ENCODE measurements at places on chromosomes 13 and 19.

GRCh38 chr19:28264556-28264955 is 948.4 kb downstream of the UQCRFS1 start:
- DNase-seq: no peak

DNA sequence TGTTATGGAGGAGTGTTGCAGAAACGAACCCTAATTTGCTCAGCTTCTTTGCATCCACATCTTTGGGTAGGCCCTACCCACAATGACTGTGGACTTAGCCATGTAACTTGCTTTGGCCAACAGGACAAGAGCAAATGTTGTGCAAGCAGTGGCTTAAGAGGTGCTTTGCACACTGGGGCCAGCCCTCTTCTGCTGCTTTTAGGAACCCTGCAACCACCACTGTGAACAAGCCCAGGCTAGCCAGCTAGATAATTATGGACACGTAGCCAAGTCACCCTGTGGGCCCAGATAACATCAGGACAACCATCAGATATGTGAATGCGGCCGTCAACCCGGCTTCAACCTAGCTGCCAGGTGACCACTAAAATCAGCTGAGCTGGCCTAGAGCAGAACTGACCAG is 17.1 kb downstream of the C19orf47 start:
- DNase-seq: no peak

- DNase-seq: no peak
Measured at GRCh38 chr13:51318876-51319275, 20.6 kb upstream of the SERPINE3 start.

DNA sequence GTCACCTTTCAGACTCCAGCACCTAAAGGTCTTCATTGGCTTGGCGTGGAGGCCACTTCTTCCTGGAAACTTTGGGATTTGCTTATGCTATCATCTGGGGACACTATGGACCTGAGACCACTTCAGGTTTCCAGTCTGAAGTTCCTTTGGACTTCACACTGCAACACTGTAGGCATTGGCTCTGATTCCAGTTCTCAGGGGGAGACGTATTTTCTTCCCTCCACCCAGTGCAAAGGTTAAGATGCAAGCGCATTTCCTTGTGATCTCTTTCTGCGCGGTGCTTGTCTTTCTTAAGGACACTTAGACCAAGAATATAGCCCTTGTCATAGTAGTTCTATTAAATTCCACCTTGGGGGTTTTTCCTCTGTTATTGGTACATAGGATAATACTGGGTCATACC is 299.8 kb downstream of the TSHZ3 start:
- no peak for DNase-seq

DNA sequence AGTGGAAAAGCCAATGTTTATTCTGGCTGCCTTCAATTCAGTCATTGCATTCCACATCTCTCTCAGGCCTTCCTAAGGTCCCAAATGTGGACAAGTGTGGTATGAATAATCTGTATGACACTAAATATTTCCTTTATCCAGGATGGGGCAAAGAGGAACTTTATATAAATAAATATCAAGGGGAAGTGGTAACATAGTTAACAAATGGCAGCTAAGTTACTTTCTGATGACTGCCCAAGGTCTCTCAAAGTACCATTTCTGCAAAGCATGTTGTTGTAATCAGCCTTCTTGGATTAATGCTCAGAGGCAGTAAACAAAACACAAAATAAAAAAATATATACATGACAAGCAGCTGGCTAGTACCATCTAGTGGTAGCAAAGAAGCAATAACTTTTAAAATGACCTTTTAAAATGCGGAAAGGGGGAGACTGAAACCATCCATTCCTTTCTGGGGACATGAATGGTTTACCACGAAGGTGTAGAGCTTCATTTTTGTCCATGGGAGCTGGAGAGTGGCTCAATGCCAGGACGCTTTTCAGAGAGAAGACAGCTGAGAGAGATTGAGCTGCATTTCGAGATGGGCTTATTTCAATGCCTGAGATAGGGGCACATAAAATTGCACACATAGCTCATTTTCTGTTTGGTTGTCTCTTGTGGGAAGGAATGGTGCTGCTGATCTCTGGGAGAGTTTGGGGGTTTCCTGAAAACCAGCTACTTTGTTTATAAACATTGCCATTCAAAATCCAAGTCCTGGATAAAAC is 259.2 kb downstream of the RFC3 start:
- no peak for DNase-seq

DNA sequence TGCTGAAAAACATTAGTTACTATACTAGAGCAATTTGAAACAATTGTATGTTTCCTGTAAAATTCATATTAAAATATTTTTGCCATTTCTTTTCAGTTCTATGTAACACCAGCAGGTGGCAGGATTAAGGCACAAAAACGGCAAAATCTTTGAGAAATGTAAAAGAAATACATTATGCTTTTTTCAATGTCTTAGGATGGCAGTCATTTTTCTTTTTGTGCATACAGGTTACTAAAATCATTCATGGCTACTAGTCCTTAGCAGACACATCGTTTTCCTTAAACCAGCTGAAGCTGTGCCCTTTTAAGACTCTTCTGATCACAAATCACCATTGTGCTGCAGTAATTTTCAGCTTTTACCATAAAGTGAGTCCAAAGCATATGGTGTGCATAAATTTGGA is 800.7 kb upstream of the SLITRK5 start:
- DNase-seq: no peak

DNA sequence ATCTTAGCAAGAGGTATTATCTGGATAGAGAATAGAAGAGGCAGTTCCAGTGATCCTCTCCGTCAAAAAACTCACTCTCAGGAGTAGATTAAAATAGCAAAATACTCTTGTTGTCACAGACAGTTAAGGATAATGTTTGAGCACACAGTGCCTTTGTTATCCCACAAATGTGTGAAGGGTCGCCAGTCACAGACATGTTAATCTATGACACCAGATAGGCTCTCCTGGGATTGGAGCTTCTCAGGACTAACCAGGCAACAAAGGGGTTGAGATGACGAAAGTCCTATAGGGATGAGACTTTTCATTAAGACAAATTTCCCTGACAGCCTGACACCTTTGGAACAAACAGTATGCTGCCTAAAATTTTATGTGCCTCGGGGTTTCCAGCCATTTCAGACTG is 1947.1 kb downstream of the OLFM4 start:
- DNase-seq: no peak

DNA sequence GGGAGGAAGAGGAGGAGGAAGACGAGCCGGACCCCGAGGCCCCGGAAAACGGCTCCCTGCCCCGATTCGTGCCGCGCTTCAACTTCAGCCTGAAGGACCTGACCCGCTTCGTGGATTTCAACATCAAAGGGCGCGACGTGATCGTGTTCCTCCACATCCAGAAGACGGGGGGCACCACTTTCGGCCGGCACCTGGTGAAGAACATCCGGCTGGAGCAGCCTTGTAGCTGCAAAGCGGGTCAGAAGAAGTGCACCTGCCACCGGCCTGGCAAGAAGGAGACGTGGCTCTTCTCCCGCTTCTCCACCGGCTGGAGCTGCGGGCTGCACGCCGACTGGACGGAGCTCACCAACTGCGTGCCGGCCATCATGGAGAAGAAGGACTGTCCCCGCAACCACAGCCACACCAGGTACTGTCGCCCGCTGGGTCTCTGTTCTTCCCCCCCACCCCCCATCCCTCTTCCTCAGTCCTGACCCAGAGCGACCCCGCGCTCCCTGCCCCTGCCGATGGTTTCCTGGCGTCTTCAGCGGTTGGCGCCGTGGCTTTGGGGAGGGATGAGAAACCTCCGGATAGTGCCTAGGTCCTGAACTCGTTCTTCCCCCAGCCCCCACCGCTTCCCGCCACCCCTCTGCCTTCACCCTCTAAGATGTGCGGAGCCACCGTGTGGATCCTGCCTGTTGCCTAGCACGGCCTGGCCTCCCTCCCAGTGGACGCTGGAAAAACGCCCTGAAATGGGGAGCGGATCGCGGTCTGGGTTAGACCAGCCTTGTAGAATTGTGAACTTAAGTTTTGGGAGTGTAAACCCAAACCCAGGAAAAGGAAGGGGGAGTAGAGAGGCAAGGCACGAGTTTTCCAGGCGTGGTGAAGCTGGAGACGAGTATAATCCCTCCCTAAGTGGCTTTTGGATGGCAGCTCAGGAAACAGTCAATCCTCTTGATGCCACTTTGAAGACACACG is 1.5 kb downstream of the HS6ST3 start:
- no peak for DNase-seq

DNA sequence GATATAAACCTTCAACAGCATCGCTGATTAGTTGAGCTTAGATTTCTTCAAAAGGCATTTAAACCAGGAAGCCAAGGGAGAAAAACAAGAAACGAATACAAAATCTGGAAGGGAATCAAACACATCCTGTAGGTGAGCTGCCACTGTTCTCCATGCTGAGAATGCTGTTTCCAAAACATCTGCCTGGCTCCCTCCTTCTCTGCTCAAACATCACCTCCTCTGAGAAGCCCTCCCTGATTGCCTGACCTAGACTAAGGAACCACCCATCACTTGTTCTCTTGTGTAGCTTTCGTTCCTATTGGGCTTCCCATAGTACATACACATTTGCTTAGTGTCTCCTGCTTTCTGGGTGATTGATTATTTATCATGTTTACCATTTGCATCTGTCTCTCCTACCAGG is 152.7 kb downstream of the CACNA1A start:
- no peak for DNase-seq

DNA sequence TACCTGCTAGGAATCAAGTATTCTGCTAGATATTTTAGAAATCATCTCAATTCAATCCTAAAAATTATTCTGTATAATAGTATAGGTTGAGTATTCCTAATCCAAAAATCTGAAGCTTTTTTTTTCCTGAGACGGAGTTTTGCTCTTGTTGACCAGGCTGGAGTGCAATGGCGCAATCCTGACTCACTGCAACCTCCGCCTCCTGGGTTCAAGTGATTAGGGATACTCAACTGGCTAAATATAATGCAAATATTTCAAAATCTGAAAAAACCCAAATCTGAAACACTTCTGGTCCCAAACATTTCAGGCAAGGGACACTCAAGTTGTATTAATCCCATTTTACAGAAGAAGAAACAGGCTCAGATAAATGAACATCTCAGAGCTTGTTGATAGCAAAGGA is 17.2 kb upstream of the USPL1 start:
- DNase-seq: no peak

GRCh38 chr13:31595563-31595962 is 143.8 kb upstream of the RXFP2 start:
- no peak for DNase-seq

GRCh38 chr19:54172471-54173358 is at the start of gene TMC4:
Gene TMC4, minus strand, starts transcription at chr19:54173160. Its CDS starts 43 bp downstream, at chr19:54173117.
- no peak for DNase-seq

GRCh38 chr13:33352526-33352925 is 67.0 kb upstream of the STARD13 start:
- DNase-seq: no peak

- peak; percentile 31 for DNase-seq
Measured at GRCh38 chr13:52128714-52129700, at the start of gene NEK5. Gene NEK5, minus strand, starts transcription at chr13:52129073. Its CDS starts 1,591 bp downstream, at chr13:52127482.

- no peak for DNase-seq
Measured at GRCh38 chr19:38304352-38304865, 358 bp downstream of the C19orf33 start.

GRCh38 chr19:10005632-10006334 is 4.5 kb downstream of the COL5A3 start:
- no peak for DNase-seq

DNA sequence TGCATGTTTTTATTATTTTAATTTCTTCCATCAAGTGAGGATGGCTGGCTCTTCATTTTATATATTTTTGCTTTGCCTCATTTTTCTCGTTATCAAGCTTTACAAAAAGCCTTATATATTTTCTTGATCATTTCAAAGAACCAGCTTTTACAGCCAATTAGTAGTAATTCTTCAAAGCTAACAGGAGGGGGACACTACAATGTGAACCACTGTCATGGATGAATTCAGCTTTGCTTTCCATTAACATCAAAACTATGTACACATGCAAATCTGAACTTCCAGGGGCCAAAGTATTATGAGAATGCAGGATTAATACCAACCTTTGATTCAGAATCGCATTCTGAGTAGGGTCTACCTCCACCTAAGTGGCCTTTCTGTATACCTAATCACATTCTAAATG is 11.1 kb downstream of the UQCRFS1 start:
- no peak for DNase-seq

GRCh38 chr13:39399102-39399501 is 203.9 kb downstream of the LHFPL6 start:
- DNase-seq: no peak

GRCh38 chr19:6527893-6528543 is 2.8 kb upstream of the TNFSF9 start:
- DNase-seq: no peak

GRCh38 chr13:107301724-107302374 is 733.9 kb upstream of the ARGLU1 start:
- DNase-seq: no peak

DNA sequence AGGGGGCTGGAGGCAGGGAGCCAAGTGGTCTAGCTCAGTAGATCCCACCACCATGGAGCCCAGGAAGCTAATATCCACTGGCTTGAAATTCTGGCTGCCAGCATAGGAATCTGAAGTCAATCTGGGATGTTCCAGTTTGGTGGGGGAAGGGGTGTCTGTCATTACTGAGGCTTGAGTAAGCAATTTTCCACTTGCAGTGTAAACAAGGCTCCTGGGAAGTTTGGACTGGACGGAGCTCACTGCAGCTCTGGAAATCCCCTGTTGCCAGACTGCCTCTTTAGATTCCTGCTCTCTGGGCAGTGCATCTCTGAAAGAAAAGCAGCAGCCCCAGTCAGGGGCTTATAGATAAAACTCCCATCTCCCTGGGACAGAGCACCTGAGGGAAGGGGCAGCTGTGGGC is 349.2 kb upstream of the KLHL1 start:
- no peak for DNase-seq

DNA sequence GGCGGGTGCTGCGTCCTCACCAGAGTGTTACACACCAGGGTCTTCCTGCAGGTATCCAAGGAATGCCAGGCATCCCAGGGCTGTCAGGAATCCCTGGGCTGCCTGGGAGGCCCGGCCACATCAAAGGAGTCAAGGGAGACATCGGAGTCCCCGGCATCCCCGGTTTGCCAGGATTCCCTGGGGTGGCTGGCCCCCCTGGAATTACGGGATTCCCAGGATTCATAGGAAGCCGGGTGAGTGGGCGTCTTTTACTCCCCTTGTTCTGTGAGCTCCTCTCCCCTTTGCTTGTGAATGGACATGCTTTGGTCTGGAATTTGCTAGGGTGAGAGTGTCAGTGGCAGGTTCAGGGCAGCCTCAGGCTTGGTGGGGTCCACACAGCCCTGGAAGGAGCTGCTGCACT is 75.9 kb downstream of the RAB20 start:
- no peak for DNase-seq

GRCh38 chr13:100394005-100394695 is 194.4 kb downstream of the GGACT start:
- no peak for DNase-seq

DNA sequence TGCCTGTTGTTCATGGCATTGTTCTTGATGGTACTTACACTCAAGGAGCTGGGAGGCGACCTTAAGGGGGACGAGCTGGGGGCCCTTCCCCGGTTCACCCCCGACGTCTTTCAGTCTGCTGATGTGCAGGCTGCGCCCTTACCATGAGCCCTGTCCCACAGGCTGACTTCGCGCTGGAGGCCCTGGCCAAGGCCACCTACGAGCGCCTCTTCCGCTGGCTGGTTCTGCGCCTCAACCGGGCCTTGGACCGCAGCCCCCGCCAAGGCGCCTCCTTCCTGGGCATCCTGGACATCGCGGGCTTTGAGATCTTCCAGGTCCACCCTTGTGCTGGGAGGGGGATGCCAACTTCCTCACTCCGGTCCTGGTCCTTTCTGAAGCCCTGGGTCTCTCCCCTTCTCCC is 45.4 kb downstream of the MYH14 start:
- DNase-seq: no peak

Data from activated CD4-positive, alpha-beta T cell treated with anti-CD3 and anti-CD28 coated beads for 4 hours (primary cell).